ENCODE measurements at places on chromosomes 5 and 9. TPM values are rescaled to one million over a fixed set of nuclear protein-coding genes. Genes with fewer than 3 reads are reported as not detected.

GRCh38 chr9:78150312-78150982 lies 85.4 kb upstream of the CEP78 start:
- DNase-seq: no peak

DNA sequence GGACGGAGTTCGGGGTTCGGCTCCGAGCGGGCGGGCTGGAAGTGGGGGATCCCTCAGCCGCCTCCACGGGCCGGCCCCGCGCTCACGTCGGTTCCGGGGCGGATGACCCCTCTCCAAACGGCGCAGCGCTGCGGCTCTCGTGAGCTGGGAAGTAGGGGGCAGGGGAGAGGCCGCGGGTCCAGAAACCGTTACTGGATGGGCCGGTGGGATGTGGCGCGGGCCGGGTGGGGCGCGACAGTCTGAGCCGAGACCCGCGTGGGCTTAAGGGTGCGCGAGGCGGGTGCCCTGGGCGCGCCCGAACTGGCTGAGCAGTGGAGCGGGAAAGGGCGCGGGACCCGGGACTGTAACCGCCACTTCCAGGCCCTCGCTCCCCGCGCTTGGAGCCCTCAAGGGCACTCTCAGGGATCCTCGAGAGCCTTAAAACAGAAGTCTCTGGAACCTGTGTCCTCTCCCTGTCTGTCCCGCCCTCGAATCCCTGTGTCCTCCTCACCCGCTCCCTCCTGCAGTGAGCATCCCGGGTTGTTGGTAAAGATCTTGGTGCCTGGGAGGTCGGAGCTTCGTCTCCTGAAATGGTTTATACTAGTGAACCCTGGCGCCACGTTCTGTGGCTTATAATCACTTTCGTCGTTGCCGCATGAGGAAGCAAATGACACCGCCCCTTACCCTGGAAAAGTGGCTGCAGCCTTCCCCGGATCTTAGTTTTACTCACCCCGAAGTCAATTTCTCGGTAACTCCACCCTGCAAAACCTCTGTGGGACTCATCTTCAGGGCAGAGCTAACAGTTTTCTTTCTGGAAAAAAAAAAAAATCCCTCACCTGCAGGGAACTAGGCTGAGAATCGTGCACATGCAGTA lies 571 bp upstream of the MARCHF11 start:
- DNase-seq: no peak

DNA sequence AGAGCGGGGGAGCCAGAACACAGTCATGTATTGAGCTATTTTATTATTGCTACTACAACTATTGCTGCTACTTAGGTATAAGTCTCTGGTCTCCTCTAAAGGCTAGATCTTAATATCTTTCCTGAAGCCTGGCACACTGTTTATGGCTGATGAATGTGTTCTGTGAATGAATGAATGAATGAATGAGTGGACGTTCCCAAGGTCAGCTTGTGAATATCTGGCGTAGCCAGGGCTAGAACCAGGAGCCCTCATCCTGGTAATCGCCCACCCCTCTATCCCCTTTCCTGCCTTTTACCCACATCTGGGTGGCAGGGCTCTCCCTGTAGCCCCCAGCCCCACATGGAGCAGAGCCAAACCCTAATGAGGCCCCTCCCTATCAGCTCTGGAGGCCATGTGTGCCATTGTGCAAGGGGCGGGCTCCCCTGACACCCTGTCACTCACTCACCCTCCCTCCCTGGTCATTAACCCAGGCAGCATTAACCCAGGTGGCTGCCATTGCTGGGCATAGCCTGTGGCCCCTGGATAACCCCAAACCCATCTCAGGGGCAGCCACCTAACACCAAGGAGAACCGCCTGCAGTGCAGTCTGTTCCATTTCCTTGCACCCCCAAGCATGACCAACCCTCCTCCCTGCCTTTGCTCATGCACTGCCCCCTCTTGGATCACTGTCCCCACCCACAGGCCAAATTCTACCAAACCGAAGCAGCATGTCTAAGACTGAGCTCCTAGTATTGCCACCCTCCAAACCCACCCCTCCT lies 2.0 kb upstream of the AKNA start:
- DNase-seq: peak; percentile 31

The CAMK4 gene
- 68.0 TPM for total RNA-seq

GRCh38 chr5:114296191-114296590 lies 65.7 kb upstream of the KCNN2 start:
- DNase-seq: no peak
